ENCODE measurements at places on chromosomes 12 and 14.

DNA sequence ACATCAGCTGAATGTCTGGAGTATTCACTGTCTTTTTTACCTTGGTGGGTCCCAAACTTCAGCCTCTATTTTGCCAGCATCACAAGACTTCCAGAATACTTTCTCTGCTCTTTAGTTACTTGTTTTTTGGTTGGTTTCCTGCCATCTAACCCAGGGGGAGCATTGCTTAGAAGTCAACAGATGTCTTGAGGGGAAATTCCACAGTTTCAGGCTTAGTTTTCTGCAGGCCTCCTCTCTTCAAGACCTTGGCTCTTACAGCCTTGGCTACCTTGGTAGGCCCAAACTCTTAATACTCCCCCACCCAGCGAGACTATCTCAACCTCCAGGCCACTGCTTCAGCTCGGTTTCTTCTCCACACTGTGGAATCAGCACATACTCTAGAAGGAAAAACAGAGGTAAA, 41.7 kb downstream of the NEDD1 start:
- no peak overlapping the region for H3K27ac ChIP-seq
- H3K36me3 ChIP-seq: peaks cover 53% of the 10 kb centered on the region
- H3K4me1 ChIP-seq: no peaks in the 10 kb centered on the region
- H3K27me3 ChIP-seq: no peaks in the 10 kb centered on the region
- DNase-seq: no peak
- H3K4me3 ChIP-seq: no peak overlapping the region

DNA sequence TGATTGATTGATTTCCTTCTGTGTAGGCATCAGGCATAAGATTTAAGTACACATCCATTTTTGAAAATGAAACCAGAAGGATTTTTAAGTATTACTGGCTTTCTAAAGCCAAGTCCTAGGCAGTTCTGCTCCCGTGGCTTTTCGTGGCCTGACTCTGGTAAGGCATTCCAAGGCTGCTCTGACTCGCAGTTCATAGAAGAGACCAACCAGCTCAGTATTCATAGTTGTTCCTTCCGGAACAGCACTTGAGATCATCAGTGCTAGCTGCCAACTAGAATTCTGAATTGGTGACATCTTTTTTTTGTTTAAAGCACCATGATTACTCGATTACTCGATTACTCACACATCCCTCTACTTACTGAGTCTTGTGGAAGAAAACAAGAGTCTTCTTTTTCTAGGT, 25.9 kb downstream of the SUDS3 start:
- H3K4me1 ChIP-seq: no peaks in the 10 kb centered on the region
- no peak overlapping the region for H3K4me3 ChIP-seq
- H3K27me3 ChIP-seq: no peaks in the 10 kb centered on the region
- peaks cover 19% of the 10 kb centered on the region for H3K36me3 ChIP-seq
- no peak overlapping the region for H3K27ac ChIP-seq

- peaks cover 5% of the 10 kb centered on the region for H3K4me1 ChIP-seq
- H3K4me3 ChIP-seq: no peak overlapping the region
- DNase-seq: no peak
- H3K36me3 ChIP-seq: peaks cover 7% of the 10 kb centered on the region
- no peaks in the 10 kb centered on the region for H3K27me3 ChIP-seq
Observed at GRCh38 chr14:59325906-59326305, 137.4 kb downstream of the DAAM1 start.

GRCh38 chr12:84290168-84290567, 622.4 kb downstream of the SLC6A15 start:
- H3K27me3 ChIP-seq: no peaks in the 10 kb centered on the region
- no peaks in the 10 kb centered on the region for H3K4me1 ChIP-seq
- no peaks in the 10 kb centered on the region for H3K36me3 ChIP-seq

- H3K4me1 ChIP-seq: peaks cover 41% of the 10 kb centered on the region
- H3K36me3 ChIP-seq: peaks cover 30% of the 10 kb centered on the region
- no peak overlapping the region for H3K4me3 ChIP-seq
- no peaks in the 10 kb centered on the region for H3K27me3 ChIP-seq
- H3K27ac ChIP-seq: no peak overlapping the region
Observed at GRCh38 chr14:92679246-92679645, 69.2 kb downstream of the LGMN start.

GRCh38 chr14:99177886-99178835, 93.8 kb downstream of the BCL11B start:
- no peak overlapping the region for H3K4me3 ChIP-seq
- peak overlapping the region; percentile 95 for H3K27ac ChIP-seq
- H3K36me3 ChIP-seq: peaks cover 63% of the 10 kb centered on the region
- DNase-seq: no peak
- peaks cover 53% of the 10 kb centered on the region for H3K4me1 ChIP-seq

All from activated naive CD4-positive, alpha-beta T cell treated with anti-CD3 and anti-CD28 coated beads for 36 hours (primary cell).